NCI-H460 (cell line): ENCODE measurements at places on chromosomes 12 and 14.

DNA sequence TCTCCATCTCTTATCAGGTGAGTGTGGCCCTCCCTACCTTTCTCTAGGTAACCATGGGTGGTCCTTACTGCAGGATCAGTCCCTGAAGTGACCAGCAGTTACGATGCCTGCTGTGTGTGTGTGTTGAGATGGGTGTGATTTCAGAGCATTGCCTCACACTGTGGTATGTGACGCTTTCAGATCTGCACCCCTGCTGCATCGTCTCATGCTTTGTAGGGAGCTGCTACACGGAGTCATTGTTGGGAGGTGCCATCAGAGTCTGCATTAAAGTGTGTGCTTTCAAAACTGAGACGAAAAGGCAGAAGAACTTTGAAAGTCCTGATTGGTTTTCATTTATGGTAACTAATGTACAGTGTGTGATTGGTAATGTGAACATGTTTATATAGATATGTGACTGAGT is 150.5 kb downstream of the PELI2 start:
- peak; percentile 92 for DNase-seq

- DNase-seq, result no peak
These were observed 10.0 kb upstream of the NRIP2 start for GRCh38 chr12:2844786-2845185.

DNA sequence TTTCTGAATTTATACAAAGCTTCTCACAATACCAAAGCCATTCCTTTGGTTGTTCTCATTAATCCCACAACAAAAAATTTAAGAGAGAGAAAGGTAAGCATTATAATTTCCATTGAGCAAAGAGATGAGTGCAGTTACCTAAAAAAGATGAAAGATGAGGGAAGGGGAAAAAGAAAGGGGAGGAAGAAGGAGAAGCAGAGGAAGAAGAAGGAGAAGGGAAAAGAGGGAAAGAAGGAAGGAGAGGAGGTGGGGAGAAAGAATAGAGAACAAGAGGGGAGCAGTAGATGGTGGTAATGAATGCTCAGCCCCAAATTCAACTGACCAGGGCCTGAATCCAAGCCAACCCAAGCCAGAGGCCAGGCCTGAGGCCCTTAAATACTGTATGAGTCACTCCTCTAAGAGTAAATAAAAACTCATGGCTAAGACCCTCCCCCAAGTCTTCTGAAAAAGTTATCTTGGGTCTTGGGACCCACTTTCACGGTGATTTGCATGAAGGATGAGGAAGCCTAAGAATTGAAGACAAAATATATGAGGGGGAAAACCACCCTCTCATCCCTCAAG is 144.6 kb downstream of the ITPR2 start:
- DNase-seq, result no peak

- no peak for DNase-seq
These were observed 35.1 kb upstream of the OTOGL start for GRCh38 chr12:80064269-80064668.

GRCh38 chr12:82817368-82817767 is 130.7 kb downstream of the TMTC2 start:
- DNase-seq, result peak; percentile 5
